ENCODE measurements at places on chromosomes 11 and 22.

GRCh38 chr11:64970731-64971151 lies 1.2 kb downstream of the MAJIN start:
- peaks cover 10% of the 10 kb centered on the region for H3K4me1 ChIP-seq
- H3K36me3 ChIP-seq, result no peaks in the 10 kb centered on the region
- H3K27ac ChIP-seq, result peak overlapping the region; percentile 56
- peak overlapping the region; percentile 38 for H3K4me3 ChIP-seq

DNA sequence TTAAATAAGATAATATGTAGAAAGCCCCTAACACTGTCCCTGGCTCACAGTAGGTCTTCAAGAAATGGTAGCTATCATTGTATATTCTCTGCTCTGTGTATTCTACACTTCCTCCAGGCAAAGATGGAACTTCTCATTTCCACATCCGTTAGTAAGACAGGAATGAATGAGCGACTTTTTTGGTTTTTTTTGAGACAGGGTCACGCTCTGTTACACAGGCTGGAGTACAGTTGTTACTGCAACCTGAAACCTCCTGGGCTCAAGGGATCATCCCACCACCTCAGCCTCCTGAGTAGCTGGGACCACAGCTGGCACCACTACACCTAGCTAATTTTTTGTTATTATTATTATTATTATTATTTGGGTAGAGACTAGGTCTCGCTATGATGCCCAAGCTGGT lies 2.3 kb upstream of the CLPB start:
- H3K4me3 ChIP-seq, result no peak overlapping the region
- no peaks in the 10 kb centered on the region for H3K36me3 ChIP-seq
- no peak overlapping the region for H3K27ac ChIP-seq

DNA sequence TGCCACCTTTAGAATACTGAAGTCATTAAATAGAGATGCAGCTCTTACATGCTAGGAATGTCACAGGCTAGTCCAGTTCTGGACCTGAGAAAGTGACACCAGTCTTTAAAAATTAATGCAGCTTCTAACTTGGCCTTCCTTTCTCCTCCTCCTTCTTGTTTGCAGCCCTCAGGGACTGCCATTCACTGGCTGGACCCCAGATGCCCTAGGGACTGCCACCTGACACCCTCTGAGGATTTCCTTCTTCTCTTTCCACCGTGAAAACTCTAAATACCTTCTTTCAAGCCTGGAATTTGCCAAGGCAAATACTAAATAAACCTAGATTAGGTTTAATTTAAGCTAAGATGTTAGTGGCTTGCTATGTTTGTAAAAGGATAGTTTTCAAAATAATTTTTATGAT lies 78.4 kb downstream of the MUC15 start:
- H3K4me1 ChIP-seq, result no peaks in the 10 kb centered on the region
- DNase-seq, result no peak
- H3K27me3 ChIP-seq, result no peaks in the 10 kb centered on the region
- H3K27ac ChIP-seq, result no peak overlapping the region

- no peak overlapping the region for H3K27ac ChIP-seq
- H3K4me1 ChIP-seq, result peaks cover 34% of the 10 kb centered on the region
Observed at GRCh38 chr11:117073539-117073938, 24.7 kb downstream of the SIK3 start.

GRCh38 chr11:92453055-92453454 lies 228.4 kb downstream of the FAT3 start:
- H3K27me3 ChIP-seq, result no peaks in the 10 kb centered on the region
- H3K36me3 ChIP-seq, result no peaks in the 10 kb centered on the region
- no peak for DNase-seq
- no peak overlapping the region for H3K4me3 ChIP-seq
- H3K4me1 ChIP-seq, result no peaks in the 10 kb centered on the region

- H3K27me3 ChIP-seq, result peaks cover 4% of the 10 kb centered on the region
- no peak overlapping the region for H3K4me3 ChIP-seq
- no peaks in the 10 kb centered on the region for H3K4me1 ChIP-seq
- peak; percentile 17 for DNase-seq
Observed at GRCh38 chr22:20155330-20156041, 4.6 kb upstream of the CCDC188 start.

- H3K4me1 ChIP-seq, result peaks cover 13% of the 10 kb centered on the region
- H3K27me3 ChIP-seq, result no peaks in the 10 kb centered on the region
- peak; percentile 73 for DNase-seq
- no peaks in the 10 kb centered on the region for H3K36me3 ChIP-seq
- peak overlapping the region; percentile 94 for H3K27ac ChIP-seq
Observed at GRCh38 chr22:49971232-49972162, 10.9 kb downstream of the PIM3 start.
